ENCODE measurements at places on chromosomes 3 and 15.

DNA sequence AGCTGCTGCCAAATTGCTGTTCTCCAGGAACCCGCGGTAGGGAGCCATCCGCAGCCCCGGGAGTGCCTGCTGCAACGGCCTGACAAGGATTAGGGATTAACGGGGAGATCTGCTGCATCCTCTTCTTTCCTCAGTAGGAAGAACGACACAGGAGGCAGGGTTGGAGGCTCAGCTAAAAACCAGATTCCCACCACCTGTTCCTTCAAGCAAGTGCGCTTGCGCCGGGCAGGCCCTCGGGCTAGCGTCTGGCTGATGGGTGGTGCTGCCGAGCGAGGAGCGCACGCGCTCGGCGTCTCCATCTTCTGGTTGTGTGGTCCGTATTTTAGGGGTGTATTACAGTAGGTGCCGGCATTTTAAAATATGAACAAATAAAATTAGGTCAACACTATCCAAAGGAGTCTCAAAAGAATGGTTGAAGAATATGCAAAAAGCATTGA is 25.4 kb upstream of the SLC25A26 start:
- DNase-seq: peak; percentile 29

- no peak for DNase-seq
These were observed 99.9 kb downstream of the CD200R1L start for GRCh38 chr3:112746675-112747280.

DNA sequence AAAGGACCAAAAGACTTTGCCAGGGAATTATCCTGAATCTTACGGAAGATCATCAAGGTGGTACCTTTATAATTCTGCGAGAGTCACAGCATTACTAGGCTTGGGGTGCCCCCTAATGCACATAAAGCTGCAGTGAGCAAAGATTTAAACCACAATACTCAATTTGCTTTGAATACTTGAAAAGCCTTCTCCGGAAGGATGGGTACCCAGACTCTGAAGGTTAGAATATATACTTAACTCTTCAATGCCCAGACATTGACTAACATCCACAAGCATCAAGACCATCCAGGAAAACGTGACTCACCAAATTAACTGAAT is 117.8 kb upstream of the KCNH8 start:
- no peak for DNase-seq

- no peak for DNase-seq
These were observed 716 bp downstream of the SELENOS start for GRCh38 chr15:101276501-101277037.

- no peak for DNase-seq
These were observed 391.4 kb downstream of the KCNH8 start for GRCh38 chr3:19539518-19540392.

- DNase-seq: no peak
These were observed 33.7 kb downstream of the IDH3A start for GRCh38 chr15:78182821-78183220.

DNA sequence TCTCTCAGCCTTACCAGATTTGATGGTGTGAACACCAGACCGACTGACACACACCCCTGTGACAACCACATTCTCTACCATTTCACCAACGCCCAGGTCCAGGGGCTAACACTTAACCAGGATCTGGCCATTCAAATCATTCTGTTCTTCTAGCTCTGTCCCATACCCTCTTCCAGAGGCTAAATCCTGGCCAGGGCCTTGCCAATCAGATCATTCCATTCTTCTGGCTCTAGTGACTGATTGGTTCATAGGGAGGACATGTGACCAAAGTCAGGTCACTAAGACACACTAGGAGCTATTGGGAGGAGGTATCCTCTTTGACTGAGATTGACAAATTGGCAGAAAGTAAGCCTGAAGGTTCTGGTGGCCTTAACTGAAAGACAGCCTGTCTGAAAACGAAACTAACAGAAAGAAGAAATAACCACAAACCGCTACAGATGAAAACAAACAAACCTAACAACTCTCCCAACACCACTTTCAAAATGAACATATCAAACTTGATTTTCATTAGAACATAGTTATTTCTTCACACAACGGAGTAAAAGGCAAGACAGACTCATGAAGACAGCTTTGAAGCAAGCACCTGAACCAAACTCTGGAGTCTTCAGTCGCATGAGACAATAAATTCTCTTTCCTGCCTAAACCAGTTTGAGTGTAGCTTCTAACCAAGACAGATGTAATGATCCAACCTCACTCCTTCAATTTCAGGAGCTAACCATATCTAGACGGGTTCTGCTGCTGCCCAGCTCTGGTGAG is 68.5 kb downstream of the TRANK1 start:
- no peak for DNase-seq

DNA sequence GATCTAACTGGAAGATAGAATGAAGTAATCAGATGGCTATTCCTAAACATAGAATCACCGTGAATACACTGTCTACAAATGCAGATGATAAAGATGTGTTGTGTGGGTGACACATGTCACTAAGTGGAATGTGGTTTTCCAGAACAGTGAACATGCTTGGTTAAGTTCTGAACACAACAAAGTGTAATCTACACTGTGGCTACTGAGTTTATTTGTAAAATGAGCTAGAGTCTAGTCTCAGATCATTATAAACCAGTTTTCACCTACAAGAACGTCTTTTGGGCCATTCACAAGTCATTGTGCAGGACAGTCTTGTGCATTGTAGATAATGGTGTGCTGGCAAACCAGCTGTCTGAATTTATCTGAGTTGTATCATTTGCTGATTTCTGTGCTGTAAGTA is 35.3 kb downstream of the OXNAD1 start:
- DNase-seq: no peak

GRCh38 chr15:78308422-78309032 is 9.1 kb upstream of the SKIC8 start:
- no peak for DNase-seq

DNA sequence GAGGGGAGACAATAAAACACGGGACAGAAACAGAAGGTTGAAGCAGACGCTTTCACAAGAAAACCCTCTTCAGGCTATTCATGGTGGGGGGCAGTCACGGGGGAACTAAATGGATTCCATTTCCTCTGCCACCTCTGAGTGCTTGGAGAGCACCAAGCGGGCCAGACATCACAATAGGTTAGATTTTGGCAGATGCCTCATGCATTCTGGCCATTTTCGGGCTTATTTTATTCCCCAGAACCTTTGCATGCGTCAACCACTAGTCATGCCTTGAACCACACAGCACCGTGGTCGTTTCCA is 82.2 kb downstream of the RORA start:
- DNase-seq: no peak

GRCh38 chr15:90230071-90230494 is 3.7 kb downstream of the CIB1 start:
- no peak for DNase-seq

- DNase-seq: no peak
These were observed 189.7 kb upstream of the IL12A start for GRCh38 chr3:159798951-159799350.

GRCh38 chr15:69538379-69538778 is 85.8 kb downstream of the RPLP1 start:
- DNase-seq: no peak

DNA sequence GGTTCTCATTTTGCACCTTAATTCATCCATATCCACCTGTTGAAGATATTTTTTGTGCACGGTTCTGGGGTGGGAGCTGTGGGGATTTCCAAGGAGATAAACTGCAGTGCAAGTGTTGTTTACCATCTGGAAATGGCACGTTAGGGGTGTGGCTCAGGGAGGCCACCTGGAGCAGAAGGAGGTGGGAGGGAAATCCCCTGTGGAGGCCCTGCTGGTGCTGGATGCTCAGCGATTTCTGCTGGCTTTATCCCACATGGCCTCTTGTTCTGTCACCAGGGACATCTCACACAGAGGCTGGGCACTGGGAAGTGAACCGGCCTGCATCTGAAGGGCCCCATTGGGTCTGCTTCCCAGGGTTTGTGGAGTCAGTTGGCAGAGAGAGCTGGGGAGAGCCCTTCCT is 24.3 kb downstream of the TRPM1 start:
- DNase-seq: no peak

GRCh38 chr15:99283717-99284116 is 32.4 kb downstream of the LRRC28 start:
- no peak for DNase-seq

DNA sequence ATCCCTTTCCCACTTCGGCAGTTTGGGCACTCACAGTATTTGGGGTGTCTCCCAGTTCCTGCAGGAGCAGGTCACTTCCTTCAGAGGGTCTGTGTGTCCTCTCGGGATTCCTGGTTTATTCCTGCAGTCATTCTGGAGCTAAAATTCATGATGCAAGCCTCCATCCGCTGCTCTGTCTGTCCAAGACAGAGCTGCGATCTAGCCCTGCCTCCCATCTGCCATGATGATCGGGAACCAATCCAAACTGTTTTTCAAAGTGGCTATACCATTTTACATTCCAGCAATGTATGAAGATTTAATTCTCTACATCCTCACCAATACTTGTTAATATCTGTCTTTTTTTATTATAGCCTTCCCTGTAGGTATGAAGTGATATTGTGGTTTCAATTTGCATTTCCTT is 273.0 kb downstream of the EPHB1 start:
- DNase-seq: no peak

DNA sequence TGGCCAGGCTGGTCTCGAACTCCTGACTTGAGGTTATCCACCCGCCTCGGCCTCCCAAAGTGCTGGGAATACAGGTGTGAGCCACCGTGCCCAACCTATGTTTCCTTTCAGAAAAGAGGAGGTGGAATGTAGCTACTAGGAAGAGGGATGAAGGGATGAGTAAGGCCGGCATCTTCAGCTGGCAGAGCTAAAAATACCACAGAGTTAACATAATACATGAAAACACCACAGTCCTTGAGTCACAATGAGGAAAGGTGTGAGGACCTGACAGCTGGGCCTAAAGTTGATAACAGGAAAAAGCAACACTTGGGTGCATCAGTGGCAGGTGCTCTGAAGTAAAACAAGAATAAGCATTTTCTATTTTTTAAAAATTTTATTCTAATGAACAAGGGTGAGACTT is 392.2 kb downstream of the DIPK2A start:
- DNase-seq: no peak
